ENCODE measurements at places on chromosomes 3 and 15.

DNA sequence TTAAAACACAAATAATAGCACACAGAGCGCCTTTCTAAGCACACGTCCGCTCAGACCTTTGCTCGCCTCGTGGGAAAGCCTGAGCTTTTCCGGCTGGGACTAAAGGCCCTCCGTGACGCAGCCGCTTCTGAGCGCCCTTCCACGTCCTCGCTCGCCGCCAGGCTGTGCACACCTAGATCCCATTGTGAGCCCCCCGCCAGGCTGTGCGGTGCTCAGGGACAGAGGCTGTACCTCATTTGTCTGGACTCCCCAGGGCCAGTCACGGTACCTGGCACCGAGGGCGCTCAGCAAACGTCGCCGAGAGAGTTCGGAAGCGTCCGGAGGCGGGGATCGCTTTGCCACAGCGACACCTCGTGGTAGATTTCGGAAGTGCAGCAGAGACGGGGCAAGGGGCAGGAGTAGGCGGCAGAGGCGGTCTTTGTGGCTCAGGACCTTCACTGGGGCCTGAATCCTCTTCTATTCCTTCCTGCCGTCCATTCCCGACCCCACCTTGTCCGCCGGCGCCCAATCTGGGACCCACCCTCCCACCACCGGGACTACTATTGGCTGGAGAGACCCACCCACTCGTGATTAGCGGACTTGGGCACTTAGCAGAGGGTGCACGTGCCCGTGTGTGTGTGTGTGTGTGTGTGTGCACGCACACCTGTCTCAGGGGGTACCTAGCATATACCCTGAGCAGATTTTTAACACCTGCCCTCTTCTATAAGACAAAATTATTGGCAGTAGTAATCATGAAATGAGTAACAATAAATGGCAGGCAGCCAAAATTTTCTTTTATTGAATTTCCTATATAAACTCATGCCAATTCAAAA is 65.6 kb downstream of the RHCG start:
- DNase-seq = peak; percentile 31

DNA sequence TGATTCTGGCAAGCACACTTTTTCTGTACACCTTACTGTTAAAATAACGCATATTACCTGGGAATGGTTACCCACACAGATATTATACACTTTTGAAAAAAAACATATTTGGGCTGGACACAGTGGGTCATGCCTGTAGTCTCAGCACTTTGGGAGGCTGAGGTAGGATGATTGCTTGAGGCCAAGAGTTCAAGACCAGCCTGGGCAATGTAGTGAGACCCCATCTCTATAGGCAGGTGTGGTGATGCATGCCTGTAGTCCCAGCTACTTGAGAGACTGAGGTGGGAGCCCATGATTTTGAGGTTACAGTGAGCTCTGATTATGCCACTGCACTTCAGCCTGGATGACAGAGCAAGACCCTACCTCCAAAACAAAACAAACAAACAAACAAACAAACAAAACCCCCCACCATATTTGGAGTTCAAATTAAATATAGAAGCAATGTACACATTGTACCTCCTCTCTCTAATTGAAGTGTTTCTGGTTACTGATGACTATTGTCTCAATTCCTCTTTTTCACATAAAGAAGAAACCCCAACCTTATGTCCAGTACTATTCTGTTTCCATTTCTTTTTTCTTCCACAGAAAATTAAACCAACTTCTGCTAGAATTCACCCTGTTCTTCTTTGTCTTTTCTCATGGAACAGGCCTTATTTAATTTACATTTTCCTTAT is 152.6 kb upstream of the UMPS start:
- no peak for DNase-seq

GRCh38 chr15:98599909-98600691 is 48.2 kb upstream of the IGF1R start:
- DNase-seq = no peak

GRCh38 chr3:45772341-45773035 is 23.8 kb downstream of the SLC6A20 start:
- no peak for DNase-seq

DNA sequence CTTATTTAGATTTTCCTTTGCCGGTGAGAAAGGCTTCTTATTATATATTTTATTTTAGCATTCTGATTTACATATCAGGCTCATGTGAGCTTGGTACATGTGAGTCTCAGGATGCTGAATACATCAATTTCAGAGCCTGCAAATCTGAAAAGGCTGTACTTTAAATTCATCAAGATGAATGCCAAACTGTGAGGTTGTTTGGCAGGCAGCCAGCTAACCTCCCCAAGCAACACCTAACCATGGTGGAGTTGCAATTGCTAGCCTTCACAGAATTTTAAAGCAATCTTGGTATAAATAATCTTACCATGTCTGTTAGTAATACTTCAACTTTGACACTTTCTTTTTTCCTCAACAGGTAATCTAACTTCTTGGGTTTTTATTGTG is 252.5 kb downstream of the CDIN1 start:
- DNase-seq = no peak

DNA sequence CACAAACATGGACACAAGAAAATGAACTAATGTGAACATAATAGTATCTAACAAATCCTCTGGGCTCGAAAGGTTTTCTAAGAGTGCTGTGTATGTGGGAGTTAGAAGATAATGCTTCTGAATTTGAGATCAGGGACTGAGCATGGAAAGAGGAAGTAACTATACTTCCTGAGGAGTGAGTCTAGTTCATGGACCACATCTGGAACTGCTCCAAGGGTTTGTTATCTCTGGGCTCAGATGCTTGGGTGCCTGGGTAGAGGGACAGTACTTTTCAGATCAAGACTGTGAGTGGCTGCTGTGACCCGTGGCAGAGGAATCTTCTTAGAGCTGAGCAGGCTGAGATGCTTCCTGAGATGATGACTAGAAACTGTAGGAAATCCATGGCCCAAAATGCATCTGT is 28.5 kb downstream of the TBC1D23 start:
- no peak for DNase-seq

GRCh38 chr15:67140078-67140833 is 74.9 kb downstream of the SMAD3 start:
- DNase-seq = no peak

- DNase-seq = no peak
Observed at GRCh38 chr3:127457094-127457475, 133.4 kb downstream of the TPRA1 start.

DNA sequence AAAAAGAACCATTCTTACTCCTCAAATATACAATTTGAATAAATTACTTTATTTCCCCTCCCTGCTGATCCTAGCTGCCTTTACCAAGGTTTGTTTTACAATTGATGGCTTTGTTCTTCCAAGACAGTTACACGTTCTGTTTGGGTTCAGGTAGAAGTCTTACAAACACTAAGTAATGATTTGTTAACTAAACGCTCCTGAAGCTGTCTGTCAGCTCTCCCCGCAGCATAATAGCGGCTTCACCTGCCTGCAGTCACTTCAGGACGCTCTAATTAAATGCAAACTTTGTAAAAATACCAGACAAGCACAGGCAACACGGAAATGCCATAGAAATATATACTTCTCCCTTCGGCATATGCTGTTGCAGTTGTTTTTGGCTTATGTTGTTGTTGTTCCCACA is 176.4 kb upstream of the MDFIC2 start:
- DNase-seq = no peak

DNA sequence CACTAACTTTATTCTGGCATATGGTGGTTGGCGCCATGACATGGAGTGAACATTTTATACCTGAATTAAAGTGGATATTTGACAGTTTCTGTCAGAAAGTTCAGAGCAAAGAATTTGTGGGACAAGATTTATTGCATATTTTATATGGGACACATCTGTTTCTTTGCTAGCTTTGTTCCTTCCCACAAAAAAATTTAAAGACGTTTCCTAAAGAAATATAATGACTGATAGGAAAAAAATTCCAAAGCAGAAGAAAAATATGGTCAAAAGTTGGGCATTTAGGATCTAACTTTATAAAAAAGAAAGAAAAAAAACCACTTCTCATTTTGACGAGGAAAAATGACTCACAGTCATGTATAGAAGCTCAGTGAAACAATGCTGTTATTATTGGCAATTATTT is 101.6 kb downstream of the GREM1 start:
- no peak for DNase-seq

DNA sequence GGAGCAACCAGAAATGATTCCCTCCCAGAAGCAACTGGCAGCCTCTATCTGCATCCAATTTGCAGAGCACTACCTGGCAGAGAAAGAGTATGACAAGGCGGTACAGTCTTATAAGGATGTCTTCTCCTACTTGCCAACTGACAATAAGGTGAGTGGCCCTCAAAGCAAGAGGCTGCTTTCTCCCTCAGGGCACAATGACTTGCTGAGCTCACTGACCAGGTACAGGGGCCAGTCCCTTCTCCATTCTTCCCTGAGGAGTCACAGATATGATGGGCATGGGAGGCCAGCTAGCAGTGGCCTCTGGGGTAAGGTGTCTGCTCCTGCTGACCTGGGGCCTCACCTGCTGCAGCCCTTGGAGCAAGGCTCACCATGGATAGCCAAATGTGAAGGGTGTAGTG is 20.3 kb downstream of the CSRNP1 start:
- DNase-seq = no peak

- DNase-seq = no peak
Observed at GRCh38 chr15:28919201-28919635, 33.4 kb downstream of the APBA2 start.

DNA sequence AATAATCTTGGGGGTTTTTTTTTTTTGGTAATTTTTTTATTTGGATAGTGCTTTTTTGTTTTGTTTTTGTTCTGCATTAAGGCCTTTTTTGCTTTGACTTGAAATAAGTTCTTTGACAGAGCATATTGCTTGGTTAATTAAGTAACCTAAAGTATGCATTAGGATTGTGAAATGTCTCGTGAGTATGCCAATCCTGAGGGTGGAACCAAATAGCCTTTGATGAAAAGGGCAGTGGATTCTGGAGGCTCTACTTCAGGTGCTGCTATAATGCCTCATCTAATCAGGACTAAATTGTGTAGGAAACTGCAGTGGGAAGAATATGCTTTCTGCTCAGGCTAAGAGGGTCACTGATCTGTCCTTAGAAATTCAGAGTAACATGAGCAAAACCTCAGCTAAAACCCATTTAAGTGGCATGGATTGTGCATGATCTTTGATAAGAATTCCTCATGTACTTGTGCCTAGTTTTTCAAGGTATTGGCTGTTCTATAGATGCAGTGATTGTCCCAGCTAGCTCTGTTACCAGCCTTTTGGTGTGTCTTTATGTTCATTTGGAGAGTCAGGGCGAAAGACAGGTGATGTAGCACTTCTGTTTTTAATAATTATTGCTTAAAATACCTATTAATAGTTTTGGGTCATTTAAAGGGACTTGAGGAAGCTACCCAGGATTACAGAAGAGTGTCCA is 15.4 kb downstream of the CDV3 start:
- no peak for DNase-seq

DNA sequence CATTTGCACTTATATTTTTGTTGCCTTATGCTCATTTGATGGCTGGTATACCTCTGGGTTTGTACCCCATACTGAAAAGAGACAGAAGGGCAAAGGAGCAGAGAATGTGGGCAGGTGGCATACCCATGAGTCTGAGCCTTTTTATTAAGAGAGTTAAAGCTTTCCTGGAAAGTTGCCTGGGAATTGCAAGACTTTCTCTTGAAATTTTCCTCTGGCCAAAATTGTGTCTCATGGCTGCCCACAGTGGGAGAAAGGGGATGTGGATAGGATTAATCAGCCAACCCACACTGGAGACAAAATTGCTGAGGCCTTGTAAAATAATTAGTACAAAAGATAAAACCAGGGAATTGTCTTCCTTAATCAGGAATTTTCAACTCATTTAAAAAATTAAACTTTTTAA is 8.2 kb upstream of the NMD3 start:
- DNase-seq = no peak

DNA sequence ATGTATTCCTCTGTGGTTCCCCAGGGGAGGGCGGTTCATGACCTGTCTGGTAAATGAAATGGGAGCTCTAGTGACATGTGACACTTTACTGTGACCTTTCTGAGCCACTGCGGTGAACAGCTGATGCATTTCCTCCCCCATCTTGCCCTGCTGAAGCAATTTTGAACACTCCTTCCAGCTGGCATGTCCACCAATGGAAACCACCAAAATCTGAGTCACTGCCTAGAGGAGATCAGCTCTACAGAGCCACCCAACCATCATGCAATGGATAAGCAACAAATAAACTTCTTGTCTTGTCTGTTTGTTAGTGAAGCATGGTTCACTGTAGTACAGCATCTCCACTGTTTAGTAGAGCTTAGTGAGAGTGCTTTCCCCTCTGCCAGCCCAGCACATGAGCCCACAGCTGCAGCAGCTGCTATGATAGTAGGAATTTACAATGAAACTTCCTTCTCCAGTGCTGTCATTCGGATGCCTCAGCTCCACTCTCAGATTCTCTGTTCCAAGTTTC is 479.4 kb downstream of the NTRK3 start:
- no peak for DNase-seq

GRCh38 chr3:54891540-54891897 is 36.3 kb downstream of the LRTM1 start:
- no peak for DNase-seq

DNA sequence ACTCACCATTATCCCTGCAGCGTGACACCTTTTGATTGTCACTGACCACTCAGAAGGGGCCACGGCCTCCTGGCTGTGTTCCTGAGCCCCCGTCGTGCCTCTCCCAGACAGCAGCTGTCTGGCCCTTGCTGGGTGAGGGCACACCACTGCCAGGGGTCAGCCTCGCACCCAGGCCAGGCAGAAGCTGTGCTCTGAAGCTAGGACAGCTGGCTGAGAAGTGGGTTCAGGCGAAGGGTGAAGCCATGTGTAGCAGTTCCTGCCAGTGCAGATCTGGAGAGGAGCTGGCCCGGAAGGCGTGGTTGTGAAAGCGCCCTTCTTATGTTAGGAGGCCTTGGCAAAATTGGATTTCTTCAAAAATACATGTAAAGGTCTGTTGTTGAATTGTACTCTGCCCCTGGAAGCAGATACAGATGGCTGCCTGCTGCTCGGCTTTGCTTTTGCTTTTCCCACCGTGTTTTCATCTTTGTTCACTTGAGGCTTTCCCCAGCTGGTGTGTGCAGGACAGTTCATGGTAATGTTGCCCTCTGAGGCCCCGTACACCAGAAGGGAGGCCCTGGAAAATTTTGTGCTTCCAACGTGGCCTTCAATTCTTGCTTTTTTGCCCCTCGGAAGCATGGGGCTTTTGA is 49.1 kb downstream of the KLHL25 start:
- no peak for DNase-seq

- DNase-seq = no peak
Observed at GRCh38 chr15:93068581-93069199, 20.3 kb downstream of the RGMA start.

- DNase-seq = no peak
Observed at GRCh38 chr3:127000761-127001160, 17.8 kb downstream of the PLXNA1 start.

GRCh38 chr15:91553196-91553854 is 300.2 kb upstream of the SLCO3A1 start:
- DNase-seq = peak; percentile 95

DNA sequence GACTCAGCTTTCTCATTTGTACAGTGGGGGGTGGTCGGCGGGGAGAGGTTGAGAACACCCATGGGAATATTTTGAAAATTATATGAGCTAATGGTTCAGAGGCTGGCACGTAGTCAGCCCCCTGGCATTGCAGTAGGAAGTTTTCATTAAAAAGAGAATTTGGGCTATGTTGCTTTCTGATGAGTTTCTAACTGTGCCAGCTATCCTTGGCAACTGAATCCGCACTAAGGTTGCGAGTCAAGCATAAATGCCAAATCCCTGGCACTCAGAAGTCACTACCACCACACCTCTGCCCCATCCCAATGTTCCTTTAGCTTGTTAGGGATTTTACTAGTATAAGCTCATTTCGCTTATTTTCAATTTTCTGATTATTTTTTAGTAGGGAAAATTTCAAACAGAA is 91.6 kb downstream of the DNASE1L3 start:
- no peak for DNase-seq
